Hematopoietic multipotent progenitor cell treated with erythropoietin and hydrocortisone succinate and interleukin-3 and kit ligand, for 6 days (in vitro differentiated cells): ENCODE measurements at places on chromosomes 16 and 17.

GRCh38 chr17:57533684-57534305, 211.3 kb downstream of the CCDC182 start:
- no peak for DNase-seq

DNA sequence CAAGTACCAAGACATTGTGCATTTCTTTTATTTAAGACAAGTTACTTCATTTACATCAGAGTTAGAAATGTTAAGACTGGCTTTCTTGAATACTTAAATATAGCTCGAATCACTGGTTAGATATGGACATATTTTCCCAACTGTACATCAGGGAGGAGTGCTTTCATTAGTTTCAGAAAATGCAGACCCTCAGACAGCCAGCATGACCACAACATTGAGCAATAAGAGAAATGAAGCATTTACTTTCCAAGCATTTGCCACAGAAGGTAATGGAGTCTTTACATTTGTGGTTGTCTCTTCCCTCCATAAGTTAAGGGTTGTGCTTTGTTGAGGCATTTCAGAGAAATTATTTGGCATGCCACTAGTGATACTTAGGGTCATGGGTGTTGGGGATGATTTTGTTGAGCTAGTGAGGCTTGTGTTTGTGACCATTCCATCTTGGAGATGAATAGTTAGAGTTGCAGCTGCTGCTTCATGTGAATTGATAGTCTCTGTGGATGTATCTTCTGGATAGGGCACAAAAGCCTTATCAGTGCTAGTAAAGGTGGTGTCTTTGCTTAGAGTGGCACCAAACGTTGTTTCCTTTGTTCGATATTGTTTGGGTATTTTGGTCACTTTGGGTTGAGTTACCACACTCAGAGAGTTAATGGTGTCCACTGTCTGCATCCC, 2.1 kb downstream of the OMG start:
- DNase-seq: no peak

- no peak for DNase-seq
Observed at GRCh38 chr16:56228476-56228875, 37.2 kb downstream of the GNAO1 start.

- DNase-seq: no peak
Observed at GRCh38 chr16:87150262-87150661, 166.9 kb downstream of the C16orf95 start.

- no peak for DNase-seq
Observed at GRCh38 chr16:63737633-63738032, 1384.2 kb downstream of the CDH11 start.

DNA sequence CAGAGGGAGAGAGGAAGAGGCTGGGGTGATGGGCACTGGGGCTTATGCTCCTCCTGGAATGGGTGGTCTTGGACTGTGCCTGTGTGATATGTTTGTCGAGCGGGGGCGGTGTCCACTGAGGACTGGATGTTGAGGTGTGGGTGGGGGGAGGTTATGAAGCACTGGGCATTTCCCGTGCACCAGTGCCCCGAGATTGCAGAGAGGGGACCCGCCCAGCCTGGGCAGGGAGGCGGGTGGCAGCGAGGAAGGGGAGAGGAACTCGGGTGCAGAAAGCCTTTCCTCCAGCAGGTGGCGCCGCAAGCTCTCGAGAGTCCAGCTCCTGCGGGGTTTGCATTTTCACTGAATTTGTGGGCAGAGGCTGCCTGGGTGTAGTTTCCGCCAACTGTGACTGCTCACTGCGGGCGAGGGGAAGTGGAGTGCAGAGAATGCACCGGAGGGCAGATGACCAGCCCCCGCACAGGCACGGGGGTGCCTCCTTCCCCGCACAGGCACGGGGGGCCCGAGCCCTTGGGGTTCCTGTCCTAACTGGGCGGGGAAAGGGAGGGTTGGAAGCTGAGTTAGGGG, 190.6 kb downstream of the SEC14L1 start:
- DNase-seq: peak; percentile 94

GRCh38 chr17:44502598-44503146, 534 bp downstream of the GPATCH8 start:
- peak; percentile 38 for DNase-seq

GRCh38 chr17:17818088-17818526, 18.7 kb downstream of the SREBF1 start:
- DNase-seq: peak; percentile 77
